Ascending aorta (tissue), 2 donors: ENCODE measurements at places on chromosomes 11 and 22. TPM values are rescaled to one million over a fixed set of nuclear protein-coding genes. Genes with fewer than 3 reads are reported as not detected.

GAB4 gene
- not detected for total RNA-seq

VWCE gene
- total RNA-seq, result 19.2 TPM

LARGE1 gene
- 40.6 TPM for total RNA-seq

FOLR1 gene
- total RNA-seq, result not detected

TESMIN gene
- not detected for total RNA-seq

TUBA8 gene
- not detected for total RNA-seq

PTPRCAP gene
- 26.6 TPM for total RNA-seq

DNA sequence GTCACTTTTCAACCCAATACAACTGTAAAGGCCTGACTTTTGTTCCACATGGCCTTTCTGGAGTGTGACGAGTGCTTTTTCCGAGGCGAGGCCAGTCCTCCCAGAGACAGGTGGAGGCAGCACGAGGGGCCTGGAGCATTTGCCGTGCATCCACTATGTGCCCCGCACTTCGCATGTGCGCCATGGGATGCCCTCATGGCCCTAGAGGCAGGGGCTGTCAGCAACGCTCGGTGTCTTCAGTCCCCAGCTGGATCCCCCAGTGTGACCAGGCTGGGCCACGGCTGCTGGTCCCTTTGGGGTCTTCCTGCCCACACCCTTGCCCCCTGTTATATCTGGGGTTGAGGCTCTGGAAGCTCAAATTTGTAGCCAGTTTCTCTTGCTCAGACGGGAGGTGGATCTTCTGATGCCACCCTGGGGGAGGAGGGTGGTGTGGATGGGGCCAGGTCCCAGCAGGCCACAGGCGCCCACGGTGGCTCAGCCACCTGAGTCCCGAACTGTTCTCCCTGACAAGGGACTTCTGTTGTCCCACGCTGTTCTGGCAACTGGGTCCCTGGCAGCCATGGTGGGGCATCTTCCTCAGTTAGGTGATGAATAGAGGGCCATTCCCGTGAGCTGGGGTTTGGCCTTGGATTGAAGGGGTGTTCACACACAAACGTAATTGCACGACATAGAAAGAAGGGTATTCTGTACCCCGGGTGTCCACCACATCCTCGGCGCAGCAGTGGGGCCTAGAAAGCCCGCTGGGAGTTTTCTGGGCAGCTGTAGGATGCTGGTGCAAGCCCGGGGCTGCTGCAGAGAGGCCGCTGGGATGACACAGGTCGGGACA is 100.9 kb downstream of the CTTN start:
- H3K36me3 ChIP-seq, result no peaks in the 10 kb centered on the region
- DNase-seq, result no peak
- H3K4me1 ChIP-seq, result peaks cover 4% of the 10 kb centered on the region
- no peak overlapping the region for H3K27ac ChIP-seq
- H3K27me3 ChIP-seq, result no peaks in the 10 kb centered on the region

- no peak for DNase-seq
- no peak overlapping the region for H3K4me3 ChIP-seq
- no peaks in the 10 kb centered on the region for H3K4me1 ChIP-seq
These were observed 473.4 kb downstream of the MN1 start for GRCh38 chr22:27327981-27328721.

DNA sequence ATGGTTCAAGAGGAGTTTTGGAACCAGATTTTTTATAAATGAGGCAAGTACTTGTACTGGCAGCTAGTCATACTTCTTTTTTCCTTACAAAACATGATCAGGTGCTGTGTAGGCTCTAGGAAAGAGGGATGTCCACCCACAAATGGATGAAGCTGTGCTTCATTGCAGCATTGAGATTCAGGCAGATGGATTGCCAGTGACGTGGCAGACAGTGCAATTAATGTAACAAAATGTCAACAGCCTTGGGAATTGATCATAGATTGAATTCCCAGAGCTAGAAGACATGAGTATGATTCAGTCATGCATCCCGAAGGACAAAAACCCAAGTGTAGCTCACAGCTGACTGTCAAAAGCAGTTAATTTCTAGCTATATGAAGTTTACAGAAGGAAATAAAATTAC is 99.2 kb upstream of the RASSF10 start:
- H3K36me3 ChIP-seq, result no peaks in the 10 kb centered on the region
- peaks cover 2% of the 10 kb centered on the region for H3K4me1 ChIP-seq
- no peaks in the 10 kb centered on the region for H3K27me3 ChIP-seq
- H3K27ac ChIP-seq, result no peak overlapping the region
- DNase-seq, result no peak
- no peak overlapping the region for H3K4me3 ChIP-seq

DNA sequence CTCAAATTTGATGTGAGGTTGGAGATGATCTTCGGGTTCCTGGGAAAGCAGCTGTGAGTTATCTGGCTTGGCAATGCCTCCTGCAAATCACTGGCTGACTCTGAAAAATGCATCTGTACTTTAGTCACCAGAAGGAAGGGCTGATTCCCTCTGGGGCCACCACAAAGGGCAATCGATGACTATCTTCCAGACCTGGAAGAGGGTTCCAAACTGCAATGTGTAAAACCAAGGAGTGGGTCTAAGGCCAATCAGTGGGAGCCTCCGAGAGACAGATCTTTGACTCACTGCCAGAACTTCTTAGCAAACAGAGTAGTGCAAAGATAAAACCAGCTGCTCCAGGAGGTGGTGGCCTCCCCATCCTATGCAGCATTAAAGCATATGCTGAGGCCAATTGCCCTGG is 29.1 kb upstream of the PAK1 start:
- no peak for DNase-seq
- H3K27ac ChIP-seq, result no peak overlapping the region
- H3K36me3 ChIP-seq, result no peaks in the 10 kb centered on the region
- H3K27me3 ChIP-seq, result no peaks in the 10 kb centered on the region

DNA sequence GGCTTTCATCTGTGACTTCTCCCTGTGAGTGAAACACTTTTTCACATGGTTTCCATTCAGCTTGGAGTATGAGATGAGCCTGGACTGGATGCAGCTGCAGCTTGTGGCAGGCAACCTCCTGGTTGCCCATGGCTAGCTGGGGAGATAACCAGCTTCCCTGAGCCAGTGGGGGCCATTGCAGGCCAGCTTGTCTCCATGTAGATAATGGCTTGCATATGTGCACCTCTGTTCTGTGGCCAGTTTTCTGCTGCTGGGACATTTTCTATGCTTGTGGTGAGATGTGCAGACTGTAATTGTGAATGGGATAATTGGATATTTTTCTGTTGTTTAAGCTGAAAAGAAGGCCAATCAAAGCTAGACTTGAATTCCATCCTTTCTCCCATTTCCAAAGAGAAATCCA is 38.5 kb downstream of the INSC start:
- no peaks in the 10 kb centered on the region for H3K27me3 ChIP-seq
- no peaks in the 10 kb centered on the region for H3K4me1 ChIP-seq
- no peak overlapping the region for H3K27ac ChIP-seq

GRCh38 chr11:100824041-100824809 is 137.1 kb downstream of the ARHGAP42 start:
- no peaks in the 10 kb centered on the region for H3K4me1 ChIP-seq
- no peaks in the 10 kb centered on the region for H3K36me3 ChIP-seq
- no peak overlapping the region for H3K4me3 ChIP-seq
- no peak for DNase-seq

DNA sequence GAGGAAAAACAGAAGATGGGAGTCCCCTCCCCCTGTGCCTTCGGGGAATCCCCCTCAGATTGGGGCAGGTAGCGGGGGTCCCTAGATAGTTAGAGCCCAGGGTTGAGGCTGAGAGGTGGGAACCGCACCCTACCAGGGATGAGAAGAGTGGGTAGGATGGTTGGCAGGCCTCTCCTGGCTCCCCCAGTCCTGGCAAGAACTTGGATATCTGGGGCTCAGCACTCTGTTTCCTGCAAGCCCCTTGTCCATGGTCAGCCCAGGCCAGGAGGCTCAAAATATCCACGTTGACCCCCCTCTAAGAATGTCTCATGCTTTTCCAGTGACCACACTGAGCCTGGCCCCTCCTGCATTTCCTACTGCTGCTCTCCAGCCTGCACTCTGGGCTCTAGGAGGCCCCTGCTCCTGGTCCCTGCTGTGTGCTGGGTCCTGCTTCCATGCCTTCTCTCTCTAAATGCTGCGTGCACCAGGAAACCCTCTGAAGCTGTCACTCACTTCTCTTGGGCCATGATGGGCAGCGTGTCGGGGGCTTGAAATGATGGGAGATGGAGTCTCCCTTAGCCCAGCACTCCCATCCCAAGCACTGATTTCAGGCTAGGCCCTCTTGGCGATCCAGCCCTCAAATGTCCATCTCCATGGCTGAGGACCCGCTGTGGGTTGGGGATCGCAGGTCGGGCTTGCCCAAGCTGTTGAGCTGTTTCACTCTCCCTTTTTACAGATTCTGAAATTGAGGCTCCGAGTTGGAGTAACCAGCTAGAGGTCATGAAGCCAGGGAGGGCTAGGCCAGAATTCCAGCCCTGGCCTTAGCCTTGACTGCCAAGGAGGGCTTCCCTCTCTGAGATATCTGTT is 2.0 kb downstream of the MAP3K11 start:
- DNase-seq, result no peak
- H3K27ac ChIP-seq, result peak overlapping the region; percentile 90
- H3K4me3 ChIP-seq, result peak overlapping the region; percentile 87

DNA sequence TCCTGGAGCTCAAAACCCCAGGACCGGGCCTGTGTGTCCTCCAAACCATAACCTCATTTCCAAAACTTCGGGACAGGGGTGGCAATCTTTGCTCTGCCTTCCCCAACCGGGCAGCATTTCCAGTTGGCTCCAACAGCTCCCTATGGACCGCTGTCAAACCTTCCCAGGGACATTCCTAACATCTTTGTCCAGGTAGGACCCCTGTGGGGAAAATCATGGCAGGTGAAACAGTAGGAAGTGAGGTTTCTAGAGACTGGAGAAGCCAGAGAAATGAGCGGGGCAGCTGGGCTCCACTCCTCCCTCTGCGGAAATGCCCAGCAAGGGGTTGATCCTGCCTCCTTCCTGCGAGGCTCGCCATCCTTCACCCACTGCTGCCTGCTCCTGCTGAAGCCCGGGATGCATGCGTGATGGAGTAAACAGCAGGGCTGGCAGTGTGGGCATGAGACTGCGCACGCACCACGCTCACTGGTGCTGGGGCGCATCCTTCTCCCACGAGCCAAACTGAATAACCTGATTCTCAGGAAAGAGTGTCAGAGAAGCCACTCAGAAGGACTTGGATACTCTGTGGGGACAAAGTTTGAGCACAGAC is 136.4 kb downstream of the BUD13 start:
- H3K36me3 ChIP-seq, result no peaks in the 10 kb centered on the region
- no peaks in the 10 kb centered on the region for H3K4me1 ChIP-seq
- no peak overlapping the region for H3K27ac ChIP-seq
- no peaks in the 10 kb centered on the region for H3K27me3 ChIP-seq
- no peak for DNase-seq

- no peaks in the 10 kb centered on the region for H3K27me3 ChIP-seq
- H3K27ac ChIP-seq, result no peak overlapping the region
- no peak for DNase-seq
- H3K4me3 ChIP-seq, result no peak overlapping the region
- H3K4me1 ChIP-seq, result no peaks in the 10 kb centered on the region
- H3K36me3 ChIP-seq, result no peaks in the 10 kb centered on the region
These were observed 5.0 kb upstream of the APOL5 start for GRCh38 chr22:35712672-35713071.

DNA sequence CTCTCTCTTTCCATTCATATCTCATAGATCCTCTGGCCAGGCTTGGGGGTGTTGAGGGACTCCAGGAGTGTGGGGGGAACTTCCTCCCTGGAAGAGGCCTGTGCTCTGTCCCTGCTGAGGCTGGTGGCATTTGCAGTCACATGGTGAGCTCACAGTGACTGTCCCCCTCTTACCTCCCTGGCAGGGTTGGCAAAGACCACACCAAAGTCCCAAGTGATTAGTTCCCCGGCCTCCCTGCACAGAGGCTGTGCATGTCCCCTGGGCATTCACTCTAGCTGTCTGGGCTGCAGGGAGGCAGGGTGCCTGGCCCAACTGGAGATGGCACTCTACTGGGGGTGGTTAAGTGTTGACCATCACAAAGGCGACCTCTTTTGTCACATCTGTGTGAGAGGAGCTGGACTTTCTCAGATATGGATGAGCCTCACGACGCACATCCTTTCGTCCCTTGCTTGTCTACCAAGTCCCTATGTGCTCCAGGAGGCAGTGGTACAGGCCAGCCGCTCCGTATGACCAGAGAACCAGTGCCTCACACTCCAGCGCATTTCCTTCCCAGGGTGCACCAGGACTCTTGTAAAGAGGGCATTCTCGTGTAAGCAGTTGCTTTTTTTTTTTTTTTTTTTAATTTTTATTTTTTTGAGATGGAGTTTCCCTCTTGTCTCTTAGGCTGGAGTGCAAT is 8.8 kb downstream of the TANGO2 start:
- no peak overlapping the region for H3K4me3 ChIP-seq
- DNase-seq, result no peak
- H3K27me3 ChIP-seq, result no peaks in the 10 kb centered on the region
- peaks cover 11% of the 10 kb centered on the region for H3K4me1 ChIP-seq
- peaks cover 10% of the 10 kb centered on the region for H3K36me3 ChIP-seq

- H3K4me3 ChIP-seq, result no peak overlapping the region
- no peak overlapping the region for H3K27ac ChIP-seq
- peaks cover 6% of the 10 kb centered on the region for H3K36me3 ChIP-seq
- H3K27me3 ChIP-seq, result no peaks in the 10 kb centered on the region
- no peaks in the 10 kb centered on the region for H3K4me1 ChIP-seq
These were observed 14.9 kb downstream of the RASD2 start for GRCh38 chr22:35555483-35555890.

- H3K36me3 ChIP-seq, result no peaks in the 10 kb centered on the region
- H3K27me3 ChIP-seq, result no peaks in the 10 kb centered on the region
- H3K27ac ChIP-seq, result no peak overlapping the region
- H3K4me1 ChIP-seq, result no peaks in the 10 kb centered on the region
- no peak for DNase-seq
- H3K4me3 ChIP-seq, result no peak overlapping the region
These were observed 74.6 kb downstream of the MYO18B start for GRCh38 chr22:25816522-25817059.

DNA sequence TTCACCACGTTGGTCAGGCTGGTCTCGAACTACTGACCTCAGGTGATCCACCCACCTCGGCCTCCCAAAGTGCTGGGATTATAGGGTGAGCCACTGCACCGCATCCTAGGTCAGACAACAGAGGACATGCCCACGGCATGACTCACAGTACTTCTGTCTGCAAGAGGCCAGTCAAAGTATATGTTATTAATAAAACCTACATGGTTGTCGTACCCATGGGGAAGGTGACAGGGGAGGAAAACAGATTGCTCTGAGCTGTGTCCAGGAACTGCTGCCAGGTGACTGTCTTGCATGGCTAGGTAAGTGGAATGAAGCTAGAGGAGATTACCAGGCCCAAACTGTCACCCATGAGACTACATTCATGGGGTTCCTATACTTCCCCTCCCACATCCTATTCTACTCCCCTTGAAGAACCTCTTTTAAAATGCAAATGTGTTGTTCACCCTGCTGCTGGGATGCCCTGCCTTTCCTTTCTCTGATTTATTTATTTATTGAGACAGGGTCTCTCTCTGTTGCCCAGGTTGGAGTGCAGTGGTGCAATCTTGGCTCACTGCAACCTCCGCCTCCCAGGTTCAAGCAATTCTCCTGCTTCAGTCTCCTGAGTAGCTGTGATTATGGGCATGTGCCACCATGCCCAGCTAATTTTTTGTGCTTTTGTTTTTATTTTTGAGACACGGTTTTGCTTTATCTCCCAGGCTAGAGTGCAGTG is 2.0 kb upstream of the NLRX1 start:
- H3K4me3 ChIP-seq, result no peak overlapping the region
- H3K4me1 ChIP-seq, result peaks cover 2% of the 10 kb centered on the region
- H3K27ac ChIP-seq, result no peak overlapping the region
- H3K27me3 ChIP-seq, result no peaks in the 10 kb centered on the region
